Left colon (tissue), 2 donors: ENCODE measurements at places on chromosomes 16 and 17. TPM values are rescaled to one million over a fixed set of nuclear protein-coding genes. Genes with fewer than 3 reads are reported as not detected.

DNA sequence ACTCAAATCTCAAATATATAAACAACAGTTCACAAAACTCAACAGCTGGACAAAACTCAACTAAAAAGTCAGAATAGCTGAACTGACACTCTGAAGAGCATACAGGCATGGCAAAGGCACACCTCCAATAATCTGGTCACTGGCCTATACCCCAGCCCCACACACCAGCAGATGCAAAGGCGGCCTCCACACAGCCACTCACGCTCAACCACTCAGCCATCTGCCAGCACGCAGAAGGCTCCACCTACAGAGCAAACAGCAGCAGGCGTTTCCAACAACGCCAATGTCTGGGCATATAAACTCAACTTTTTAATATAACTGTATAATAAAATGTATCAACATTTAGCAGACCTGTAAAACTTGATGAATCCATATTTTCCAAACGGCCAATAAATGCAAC is 17.2 kb downstream of the USP7 start:
- peak; percentile 63 for DNase-seq

DNA sequence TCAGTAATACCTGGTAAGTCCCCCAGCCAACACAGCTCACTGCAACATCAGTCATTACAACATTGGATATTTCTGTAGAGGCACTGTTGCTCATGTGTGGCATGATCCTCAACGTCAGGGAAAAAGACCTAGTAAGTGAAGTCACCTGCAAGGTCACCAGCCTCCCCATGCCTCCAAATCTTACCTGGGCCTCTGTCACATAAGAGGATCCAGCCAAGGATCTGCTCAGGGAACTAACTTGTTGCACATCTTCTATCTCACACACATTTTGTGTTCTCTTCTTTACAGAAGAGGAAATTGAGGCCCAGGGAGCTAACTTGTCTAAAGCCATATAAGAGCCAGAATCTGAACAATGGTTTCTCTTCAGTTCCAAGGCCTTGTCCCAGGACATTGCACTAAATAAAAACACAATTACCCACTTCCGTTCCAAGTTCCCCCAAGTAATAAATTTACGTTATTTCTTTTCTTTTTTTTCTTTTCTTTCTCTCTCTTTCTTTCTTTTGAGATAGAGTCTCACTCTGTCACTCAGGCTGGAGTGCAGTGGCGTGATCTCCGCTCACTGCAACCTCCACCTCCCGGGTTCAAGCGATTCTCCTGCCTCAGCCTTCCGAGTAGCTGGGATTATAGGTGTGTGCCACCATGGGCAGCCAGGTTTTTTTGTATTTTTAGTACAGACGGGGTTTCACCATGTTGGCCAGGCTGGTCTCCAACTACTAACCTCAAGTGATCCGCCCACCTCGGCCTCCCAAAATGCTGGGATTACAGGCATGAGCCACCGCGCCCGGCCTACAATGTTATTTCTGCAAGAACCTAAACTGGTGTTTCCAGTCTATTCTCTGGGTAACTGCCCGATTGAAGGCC is 1.3 kb downstream of the SHMT1 start:
- no peak for DNase-seq

DNA sequence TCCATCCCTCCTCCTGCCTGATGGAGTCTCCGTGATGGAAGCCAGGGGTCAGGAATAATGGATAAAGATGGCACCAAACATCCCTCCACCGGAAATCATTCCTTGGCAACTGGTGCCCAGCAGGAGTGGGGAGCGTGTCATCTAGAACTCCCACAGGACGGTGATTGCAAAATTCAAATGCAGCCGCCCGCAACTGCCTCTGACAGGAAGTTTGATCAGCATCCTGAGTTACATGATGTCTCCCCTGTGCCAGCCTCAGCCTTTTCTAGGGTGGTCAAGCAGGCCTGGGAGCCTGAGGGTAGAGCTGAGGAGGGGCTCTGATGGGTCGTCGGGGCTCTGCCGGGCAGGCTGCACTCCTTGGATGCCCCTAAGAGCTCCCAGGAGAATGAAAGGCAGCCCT is 52.8 kb downstream of the GSG1L start:
- DNase-seq = no peak

GRCh38 chr16:66052745-66053144 is 313.7 kb upstream of the CDH5 start:
- no peak for DNase-seq

DNA sequence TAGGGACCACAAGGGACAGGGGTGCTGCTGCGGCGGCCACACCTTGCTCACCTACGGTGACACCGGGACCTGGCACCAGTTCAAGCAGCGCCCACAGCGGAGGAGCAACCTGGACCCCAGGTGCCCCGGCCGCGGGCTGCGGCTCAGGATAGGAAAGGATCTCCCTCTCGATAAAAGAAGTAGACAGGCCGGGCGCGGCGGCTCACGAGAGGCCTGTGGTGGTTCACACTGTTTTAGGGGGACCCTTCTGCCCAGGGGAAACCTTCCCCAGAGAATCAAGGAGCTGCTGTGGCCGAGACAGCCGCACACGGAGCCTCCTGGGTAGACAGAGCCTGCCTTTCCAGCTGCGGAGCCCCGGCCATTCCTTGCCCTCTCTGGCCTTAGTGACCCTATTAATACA is 17.9 kb upstream of the ATP2A3 start:
- peak; percentile 23 for DNase-seq

DNA sequence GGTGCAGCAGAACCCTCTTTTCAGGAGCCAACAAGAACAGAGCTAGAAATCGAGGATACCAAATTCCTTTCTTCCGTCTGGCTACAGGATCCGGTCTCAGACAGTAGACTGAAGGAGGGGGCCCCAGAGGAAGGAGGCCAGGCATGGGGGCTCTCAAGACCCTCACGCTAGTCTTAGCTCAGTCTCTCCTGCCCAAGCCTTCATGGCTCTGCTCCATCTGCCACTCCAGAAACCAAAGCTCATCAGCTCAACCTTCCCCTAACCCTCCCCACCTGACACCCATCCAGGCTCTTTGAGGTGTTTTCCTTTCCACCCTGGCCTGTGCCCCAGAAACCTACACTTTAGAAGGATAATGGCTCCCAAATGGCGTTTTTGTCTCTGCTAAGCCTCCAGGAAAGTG is 6.2 kb upstream of the TMEM92 start:
- no peak for DNase-seq

- peak; percentile 72 for DNase-seq
These were observed 5.9 kb upstream of the UBE2O start for GRCh38 chr17:76458580-76459490.

The PTGES3L gene
- 3.2 TPM for total RNA-seq

The ALDH3A1 gene
- 8.4 TPM for total RNA-seq

The NLRC3 gene
- 1.4 TPM for total RNA-seq

The ADAP2 gene
- total RNA-seq = 14.4 TPM

The RNF112 gene
- 4.0 TPM for total RNA-seq
